ENCODE measurements at places on chromosomes 5 and 9.

DNA sequence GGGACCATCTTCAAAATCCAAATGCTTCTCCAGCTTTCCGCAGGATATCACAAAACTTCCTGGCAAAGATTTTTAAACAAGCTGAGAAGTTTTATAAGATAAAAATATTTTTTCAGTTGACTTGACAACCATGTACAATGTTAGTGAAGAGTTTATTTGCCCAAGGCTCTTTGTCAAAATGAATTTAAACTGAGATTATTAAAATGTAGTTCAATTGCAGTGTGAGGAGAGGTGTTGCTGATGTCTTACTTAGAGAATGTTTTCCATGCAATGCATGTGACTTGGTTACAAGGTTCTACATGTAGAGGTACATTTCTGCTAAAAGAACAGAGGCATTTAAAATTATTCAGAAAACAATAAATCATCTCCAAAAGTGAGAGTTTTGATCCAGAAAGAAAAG, 131.4 kb upstream of the MINAR2 start:
- DNase-seq, result no peak

- DNase-seq, result no peak
Measured at GRCh38 chr5:72884892-72885291, 68.4 kb downstream of the TNPO1 start.

- DNase-seq, result no peak
Measured at GRCh38 chr9:1025131-1025530, 25.0 kb upstream of the DMRT2 start.

DNA sequence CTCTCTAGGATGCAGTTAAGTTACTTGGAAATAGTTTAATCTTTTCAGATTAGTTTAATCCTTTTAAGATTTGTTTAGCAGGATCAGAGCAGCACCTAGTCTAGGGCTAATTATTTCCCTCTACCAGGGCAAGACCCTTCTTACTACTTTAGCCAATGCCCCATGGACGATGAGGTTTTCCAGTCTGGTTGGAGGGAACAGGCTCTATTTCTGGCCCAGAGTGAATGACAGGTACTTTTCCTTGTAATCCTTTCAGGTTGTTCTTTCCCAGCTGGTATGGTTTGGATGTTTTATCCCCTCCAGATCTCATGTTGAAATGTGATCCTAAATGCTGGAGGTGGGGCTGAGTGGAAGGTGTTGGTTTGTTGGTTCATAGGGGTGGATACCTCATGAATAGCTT, 27.2 kb downstream of the PTTG1 start:
- no peak for DNase-seq

- DNase-seq, result no peak
Measured at GRCh38 chr5:89893546-89893945, 516.0 kb downstream of the CETN3 start.

Measured in posterior cingulate gyrus (tissue), 11 donors.